ENCODE measurements at places on chromosomes 16 and 17.

DNA sequence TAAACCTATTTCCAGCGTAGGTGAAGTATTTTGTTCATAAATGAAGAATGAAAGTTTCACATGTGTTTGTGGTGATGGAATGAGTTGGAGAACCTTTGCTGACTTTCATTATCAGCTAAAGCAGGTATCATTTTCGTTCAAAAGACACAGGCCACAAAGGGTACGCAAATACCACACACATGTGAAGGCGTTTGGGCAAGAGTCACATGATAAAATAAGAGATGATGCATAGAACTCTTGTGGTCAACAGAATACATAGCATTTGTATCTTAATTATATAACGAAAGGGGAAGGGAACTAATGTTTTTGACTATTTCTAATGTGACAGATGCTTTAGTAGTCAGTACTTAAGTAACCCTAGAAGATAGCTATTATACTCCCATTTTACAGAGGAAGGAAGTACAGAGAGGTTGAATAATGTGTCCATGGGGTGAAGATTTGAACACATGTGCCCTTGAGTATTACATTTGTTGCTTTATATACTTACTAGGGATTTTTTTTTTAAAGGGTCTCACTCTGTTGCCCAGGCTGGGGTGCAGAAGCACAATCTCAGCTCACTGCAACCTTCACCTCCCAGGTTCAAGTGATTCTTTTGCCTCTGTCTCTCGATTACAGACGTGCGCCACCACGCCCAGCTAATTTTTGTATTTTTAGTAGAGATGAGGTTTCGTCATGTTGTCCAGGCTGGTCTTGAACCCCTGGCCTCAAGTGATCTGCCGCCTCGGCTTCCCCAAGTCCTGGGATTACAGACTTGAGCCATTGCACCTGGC is 4.8 kb downstream of the RPA1 start:
- ATAC-seq, result no peak

GRCh38 chr17:77372444-77373298 is 231.9 kb downstream of the SEC14L1 start:
- peak; percentile 68 for ATAC-seq

DNA sequence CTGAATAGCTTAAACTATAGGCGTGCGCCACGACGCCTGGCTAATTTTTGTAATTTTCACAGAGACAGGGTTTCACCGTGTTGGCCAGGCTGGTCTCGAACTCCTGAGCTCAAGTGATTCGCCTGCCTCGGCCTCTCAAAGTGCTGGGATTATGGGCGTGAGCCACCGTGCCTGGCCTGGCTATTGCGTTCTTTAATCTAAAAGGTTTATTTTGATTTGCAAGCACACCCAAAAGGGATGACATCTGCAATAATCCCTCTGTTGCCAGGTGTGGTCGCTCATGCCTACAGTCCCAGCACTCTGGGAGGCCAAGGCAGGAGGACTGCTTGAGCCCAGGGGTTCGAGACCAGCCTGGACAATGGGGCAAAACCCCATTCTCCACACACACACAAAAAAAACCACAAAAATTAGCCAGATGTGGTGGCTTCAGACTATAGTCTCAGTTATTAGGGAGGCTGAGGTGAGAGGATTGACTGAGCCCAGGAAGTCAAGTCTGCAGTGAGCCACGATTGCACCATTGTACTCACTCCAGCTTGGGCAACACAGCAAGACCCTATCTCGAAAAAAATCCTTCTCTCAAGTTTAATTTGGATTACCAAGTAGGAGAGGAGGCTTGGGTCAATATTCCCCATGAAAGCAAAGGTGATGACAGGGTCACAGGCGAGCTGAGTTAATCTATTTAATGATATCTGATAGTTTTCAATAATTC is 144.1 kb downstream of the PARN start:
- no peak for ATAC-seq

DNA sequence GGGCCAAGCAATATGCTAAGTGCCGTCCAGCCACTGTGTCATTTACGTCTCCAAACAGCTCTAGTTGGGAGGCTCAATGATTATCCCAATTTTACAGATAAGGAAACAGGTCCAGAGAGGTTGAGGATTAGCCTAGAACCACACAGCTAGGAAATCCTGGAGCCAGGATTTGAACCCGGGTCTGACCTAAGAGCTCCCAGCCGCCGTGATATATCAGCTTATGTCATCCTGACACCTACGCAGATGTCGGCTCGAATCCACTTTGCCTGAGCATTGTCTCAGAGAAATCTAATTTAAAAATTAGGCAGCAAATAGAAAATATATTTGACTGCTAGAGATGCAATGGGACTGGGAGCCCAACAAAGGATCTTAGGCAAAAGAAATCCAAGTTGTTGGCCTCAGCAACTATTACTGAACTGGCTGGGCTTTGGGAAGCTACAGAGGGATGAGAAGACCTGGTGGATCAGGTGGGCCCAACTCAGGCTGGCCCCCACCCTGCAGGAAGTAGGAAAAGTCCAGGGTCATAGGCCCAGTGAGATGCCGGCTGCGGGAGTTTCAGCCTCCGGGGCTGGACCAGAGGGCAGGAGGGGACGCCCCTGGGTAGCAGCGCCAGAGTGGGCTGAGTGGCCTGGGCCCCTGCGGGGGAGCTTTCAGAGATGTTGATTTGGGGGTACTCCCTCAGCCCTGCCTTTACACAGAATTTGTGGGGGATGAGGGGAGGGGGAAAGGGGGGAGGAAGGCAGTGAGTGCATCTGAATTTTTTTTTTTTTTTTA is 35.1 kb upstream of the IL21R start:
- ATAC-seq, result no peak

GRCh38 chr17:83175822-83176622 is 96.6 kb downstream of the METRNL start:
- ATAC-seq, result no peak

- ATAC-seq, result no peak
These were observed 10.4 kb downstream of the MPRIP start for GRCh38 chr17:17052462-17053221.

- peak; percentile 50 for ATAC-seq
These were observed 5.6 kb downstream of the CRYBA1 start for GRCh38 chr17:29252101-29252791.

DNA sequence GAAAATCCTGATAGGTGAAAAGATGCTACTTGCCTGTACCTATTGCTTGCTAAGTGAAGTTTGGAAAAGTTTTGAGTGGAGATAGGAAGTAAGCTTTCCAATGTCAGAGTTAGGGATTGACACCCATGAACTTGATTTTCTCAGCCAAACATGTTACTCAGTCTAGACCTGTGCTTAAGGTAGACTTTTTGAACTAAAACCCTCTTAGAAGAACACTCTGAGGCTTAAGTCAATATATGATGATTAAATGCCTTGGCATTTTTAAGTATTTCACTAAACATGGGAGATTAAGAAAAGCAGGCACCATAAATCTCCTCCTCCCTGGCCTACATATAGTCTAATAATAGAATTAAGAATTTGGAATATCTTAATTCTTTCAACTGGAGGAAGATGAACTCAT is 785.6 kb upstream of the SOX9 start:
- ATAC-seq, result no peak

GRCh38 chr16:23016368-23016767 is 132.9 kb downstream of the USP31 start:
- ATAC-seq, result no peak

GRCh38 chr17:59508999-59509625 is 56.3 kb upstream of the DHX40 start:
- no peak for ATAC-seq

GRCh38 chr16:88936008-88936555 is 40.9 kb downstream of the CBFA2T3 start:
- no peak for ATAC-seq

DNA sequence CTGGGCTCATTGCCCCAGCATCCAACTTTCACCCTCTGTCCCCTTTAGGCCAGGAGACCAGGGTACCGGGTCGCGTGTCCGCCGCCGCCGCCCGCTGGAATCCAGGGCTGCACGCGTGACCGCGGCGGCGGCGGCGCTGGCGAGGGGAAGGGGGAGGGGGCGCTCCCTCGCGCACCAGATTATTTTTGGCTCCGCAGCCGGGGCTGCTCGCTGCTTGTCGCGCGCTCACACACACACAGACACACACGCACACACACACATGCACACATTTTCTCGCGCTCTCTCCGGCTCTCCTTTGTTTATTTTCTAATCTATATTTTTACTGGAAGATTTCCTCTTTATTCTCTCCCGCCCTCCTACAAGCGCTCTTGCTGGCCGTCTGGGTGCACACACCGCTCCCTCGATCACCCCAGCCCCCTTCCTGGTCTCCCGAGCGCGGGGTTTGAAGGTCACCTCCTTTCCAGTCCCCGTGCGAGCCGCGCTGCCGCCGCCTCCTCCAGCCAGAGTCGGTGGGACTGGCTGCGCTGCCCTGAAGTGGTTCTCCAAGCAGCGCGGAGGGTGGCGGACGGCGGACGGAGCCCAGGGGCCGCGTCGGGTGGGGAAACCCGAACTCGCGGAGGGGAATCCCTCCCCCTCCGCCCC is 921.4 kb upstream of the EEF2KMT start:
- no peak for ATAC-seq

GRCh38 chr17:43570518-43570928 is 24.4 kb upstream of the ETV4 start:
- no peak for ATAC-seq

- peak; percentile 62 for ATAC-seq
These were observed 146.0 kb upstream of the RCVRN start for GRCh38 chr17:10051112-10051511.

DNA sequence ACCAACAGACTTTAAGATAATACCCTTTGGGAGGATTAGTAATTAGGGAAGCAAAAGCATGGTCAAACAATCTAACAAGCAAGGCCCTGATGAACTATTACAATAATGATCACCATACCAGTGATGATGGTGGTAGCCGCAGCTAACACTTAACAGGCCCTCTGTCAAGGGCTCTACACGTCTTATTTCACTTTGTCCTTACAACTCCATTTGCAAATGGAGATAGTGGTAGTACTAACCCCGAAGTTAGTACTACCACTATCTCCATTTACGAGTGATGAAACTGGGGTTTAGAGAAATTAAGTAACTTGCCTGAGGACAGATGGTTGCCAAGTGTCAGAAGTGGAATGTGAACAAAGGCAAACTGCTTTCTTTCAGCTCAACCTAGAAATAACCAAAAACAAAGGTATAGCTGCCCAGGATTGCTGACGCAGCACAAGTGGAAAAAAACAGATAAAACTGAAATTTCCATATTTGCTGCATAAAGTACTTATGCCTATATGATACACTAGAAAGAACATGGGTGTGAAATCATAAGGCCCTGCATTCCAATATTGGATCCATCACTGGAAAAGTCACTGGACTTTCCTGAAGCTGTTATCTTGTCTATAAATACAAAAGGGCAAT is 24.6 kb downstream of the CEP112 start:
- ATAC-seq, result no peak

DNA sequence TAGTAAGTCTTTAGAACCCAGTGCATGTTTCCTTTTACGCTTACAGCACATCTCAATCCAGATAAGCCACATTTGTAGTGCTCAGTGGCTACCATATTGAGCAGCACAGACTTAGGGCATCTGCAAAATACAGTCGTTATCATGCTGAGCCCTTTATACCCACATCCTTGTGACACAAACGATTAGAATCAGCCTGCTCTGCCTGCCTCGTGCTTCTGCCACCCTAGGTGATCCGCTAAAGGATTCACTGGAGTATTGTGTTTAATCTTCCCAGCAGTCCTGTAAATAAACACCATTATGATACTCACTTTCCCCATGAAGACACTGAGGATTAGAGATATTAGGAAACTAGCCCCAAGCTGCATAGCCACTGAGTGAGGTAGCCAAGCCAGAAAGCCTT is 51.3 kb upstream of the FA2H start:
- ATAC-seq, result no peak

DNA sequence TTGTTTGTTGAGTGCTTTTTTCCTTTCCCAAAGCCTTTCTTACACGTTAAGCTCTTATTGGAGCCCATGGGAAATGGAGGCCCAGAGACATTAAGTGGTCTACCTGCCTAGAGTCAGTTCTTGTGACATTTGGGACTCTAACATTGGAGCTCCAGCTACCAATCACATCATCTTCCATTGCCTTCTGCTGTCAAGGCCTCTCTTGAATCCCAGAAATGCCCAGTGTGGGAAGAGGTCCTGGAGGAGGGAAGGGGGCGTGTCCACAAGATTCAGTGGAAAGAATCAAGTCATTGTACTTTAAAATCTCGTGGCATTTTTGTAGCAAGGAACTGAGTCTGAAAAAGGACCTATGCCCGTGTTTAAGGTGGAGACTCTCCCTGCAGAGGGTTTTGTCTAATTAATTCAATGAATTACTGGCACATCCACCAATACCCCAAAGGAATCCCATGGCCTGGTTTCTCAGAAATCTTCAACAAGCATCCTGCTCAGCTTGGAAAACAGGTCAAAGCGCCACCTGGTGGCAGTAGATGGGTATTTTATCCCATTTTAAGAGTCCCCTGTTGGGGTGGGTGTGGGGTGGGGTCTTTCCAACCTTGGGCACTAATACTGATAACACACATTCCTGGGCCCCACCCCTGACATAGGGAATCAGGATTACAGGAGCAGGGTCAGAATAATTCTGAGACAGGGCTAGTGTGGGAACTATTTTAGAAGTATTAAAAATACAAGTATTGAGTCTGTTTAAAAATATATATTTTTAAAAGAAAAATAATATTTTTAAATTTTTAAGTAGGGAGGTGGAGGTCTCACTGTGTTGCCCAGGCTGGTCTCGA is 24.6 kb downstream of the GPT2 start:
- ATAC-seq, result no peak

DNA sequence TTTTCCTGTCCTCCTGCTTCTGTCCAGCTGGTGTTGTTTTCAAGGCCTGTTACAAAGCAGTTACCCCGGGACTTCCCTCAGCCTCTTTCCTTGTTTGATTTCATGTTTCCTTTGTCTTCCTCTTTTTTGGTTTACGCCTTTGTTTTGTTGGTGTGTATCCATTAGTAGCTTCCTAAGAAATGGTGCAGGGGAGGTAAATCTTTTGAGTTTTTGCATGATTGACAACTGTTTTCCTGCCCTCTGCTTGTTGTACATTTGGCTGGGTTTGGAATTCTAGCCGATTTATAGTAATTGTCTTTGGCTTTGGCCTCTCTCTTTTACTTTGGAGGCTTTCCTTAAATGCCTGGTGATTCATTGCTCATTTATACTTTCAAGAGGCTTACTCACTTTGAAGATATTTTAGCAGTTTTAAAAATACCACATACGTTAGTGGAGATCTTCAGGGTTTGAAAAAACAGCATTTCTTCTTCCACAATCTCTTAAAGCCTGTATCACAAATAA is 32.8 kb downstream of the DNAH2 start:
- no peak for ATAC-seq

DNA sequence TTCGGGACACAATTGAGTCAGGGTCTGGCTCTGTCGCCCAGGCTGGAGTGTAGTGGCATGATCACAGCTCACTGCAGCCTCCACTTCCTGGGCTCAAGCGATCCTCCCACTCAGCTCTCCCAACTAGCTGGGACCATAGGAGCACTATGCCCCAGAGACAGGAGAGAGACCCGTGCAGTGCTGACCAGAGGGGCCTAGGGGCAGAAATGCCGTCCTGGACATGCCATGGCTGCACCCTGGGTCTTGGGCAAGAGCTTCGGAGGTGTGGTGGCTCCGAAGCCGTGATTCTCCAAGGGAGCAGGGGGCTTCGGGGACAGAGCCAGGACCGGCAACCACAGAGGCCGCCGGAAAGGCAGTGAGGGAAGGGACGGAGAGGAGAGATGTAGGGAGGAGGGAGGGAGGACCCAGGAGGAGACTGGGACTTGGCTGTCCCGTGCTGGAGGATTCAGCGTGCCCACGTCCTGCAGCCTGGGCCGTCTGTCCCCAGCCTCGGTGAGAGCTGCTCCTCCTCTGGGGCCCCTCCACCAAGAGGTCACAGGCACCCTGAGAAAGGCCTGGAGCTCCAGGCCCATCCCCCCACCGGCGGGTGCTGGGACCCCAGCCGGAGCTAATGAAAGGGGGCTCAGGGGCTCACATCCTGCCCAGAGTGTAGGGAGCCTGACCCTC is 21.9 kb downstream of the TPSD1 start:
- no peak for ATAC-seq
